ENCODE measurements at places on chromosomes 13 and 19. TPM values are rescaled to one million over a fixed set of nuclear protein-coding genes. Genes with fewer than 3 reads are reported as not detected.

The HNRNPL gene
- total RNA-seq = 266 TPM

DNA sequence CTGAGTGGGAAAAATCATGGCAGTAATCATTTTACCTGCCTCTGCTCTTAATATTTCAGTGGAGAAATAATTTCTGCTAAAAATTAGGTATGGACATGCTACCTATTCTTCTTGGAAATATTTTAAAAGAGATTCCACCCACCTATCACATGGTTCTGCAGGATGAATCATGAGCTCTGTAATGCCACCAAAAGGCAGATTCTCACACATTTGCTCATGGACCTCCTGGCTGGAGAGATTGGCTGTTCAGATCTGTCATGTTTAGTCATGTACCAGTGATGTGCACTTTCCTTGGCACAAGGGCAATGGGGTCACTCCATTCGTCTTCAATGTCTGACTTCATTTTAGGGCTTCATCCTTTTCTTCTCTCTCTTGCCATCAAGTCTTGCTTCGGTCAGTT is 101.8 kb upstream of the MBNL2 start:
- H3K4me3 ChIP-seq = no peak overlapping the region
- DNase-seq = no peak
- no peaks in the 10 kb centered on the region for H3K36me3 ChIP-seq
- no peaks in the 10 kb centered on the region for H3K27me3 ChIP-seq
- peaks cover 62% of the 10 kb centered on the region for H3K4me1 ChIP-seq
- H3K27ac ChIP-seq = no peak overlapping the region

DNA sequence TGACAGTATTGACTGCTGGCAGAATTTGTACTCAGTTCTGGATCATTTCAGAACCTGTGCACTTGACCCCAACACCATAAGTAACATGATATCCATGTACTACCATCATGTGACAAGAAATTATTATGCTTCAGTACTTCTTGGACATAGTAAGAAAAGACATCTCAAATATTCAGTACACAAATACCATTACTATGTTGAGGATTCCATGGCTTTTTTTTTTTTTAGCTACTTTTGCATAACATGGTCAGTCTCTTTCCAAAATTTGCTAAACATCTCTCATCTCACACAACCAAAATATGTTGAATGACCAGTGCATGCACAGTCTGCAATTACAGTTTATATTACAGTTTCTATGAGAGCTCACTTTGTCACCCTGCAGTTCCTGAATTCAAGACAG is 85.3 kb downstream of the FLT1 start:
- no peaks in the 10 kb centered on the region for H3K36me3 ChIP-seq
- H3K27ac ChIP-seq = no peak overlapping the region
- peaks cover 4% of the 10 kb centered on the region for H3K4me1 ChIP-seq

GRCh38 chr13:41053384-41053826 is 7.9 kb upstream of the WBP4 start:
- no peak for DNase-seq
- no peaks in the 10 kb centered on the region for H3K27me3 ChIP-seq
- peaks cover 19% of the 10 kb centered on the region for H3K4me1 ChIP-seq
- no peak overlapping the region for H3K27ac ChIP-seq
- no peak overlapping the region for H3K4me3 ChIP-seq

GRCh38 chr19:39417463-39418181 is 5.2 kb downstream of the PLEKHG2 start:
- no peaks in the 10 kb centered on the region for H3K27me3 ChIP-seq
- H3K27ac ChIP-seq = no peak overlapping the region
- H3K4me3 ChIP-seq = no peak overlapping the region
- no peak for DNase-seq

The TRPC4 gene
- total RNA-seq = 0.61 TPM

DNA sequence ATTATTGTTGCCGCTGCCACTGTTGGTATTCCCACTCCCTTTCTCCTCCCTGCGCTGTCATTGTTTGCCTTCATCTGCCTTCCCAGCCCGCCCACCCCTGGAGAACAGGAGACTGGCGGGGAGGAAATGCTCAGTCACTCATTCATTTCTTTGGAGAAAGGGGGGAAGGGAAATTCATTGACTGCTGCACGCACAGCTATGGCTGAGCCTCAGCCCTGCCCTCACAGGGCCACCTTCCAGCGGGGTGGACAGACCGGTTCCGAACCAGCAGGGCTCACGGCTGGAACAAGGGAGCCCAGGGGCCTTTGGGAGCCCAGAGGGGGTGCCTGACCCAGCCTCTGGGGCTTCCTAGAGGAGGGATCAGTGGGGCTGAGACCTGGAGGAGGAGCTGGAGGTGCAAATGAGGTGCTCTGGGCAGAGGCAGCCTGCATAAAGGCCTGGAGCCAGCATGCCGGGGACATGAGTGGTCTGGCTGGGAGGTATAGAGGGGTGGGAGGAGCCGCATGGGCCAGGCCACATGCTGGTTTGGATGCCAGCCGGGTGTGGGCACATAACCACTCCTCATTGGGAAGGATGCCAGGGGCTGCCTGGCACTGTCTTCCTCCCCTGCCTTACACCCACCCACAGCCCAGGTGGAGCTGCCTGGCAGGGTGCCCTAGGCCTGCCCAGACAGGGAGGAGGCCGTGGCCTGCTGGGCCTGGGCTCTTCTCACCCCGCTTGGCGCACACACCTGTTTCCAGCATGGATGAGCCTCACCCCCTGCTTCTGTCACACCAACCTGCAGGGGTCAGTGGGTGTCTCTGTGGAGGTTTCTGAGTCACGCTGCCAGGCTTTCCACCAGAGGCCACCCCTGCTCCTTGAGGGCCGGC is 26.8 kb downstream of the PPP5C start:
- peak overlapping the region; percentile 87 for H3K27ac ChIP-seq
- DNase-seq = peak; percentile 83
- peaks cover 62% of the 10 kb centered on the region for H3K4me1 ChIP-seq
- H3K27me3 ChIP-seq = no peaks in the 10 kb centered on the region

GRCh38 chr19:33689868-33690267 is 68.1 kb downstream of the CHST8 start:
- no peak overlapping the region for H3K27ac ChIP-seq
- no peaks in the 10 kb centered on the region for H3K36me3 ChIP-seq

DNA sequence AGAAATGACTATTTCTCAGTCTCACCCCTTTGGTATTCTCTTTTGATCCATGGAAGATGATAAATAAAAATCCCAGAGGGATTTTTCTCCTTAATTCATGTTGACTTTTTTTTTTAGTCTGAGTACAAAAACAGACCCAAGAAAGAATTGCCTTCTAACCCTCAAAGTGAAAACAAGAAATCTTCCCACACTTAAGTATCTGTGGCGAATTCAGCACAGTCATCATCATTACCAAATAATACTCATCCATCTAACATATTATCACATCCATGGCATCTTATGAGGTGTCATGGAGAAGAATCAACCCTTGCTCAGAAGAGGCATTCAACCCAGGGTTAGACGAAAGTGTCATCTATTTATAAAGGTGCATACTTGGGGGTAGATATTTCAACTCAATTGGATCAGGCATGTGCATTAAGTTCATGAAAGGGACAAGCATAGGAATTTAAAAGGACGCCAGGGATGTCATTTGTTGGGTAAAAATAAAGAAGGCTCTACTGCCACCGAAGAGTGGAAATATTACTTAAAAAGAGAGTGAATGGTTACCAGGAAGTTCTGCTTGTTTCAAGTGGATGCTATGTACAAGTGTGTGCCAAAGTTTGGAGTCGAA is 101.9 kb downstream of the FLT1 start:
- no peak overlapping the region for H3K27ac ChIP-seq
- no peaks in the 10 kb centered on the region for H3K27me3 ChIP-seq
- H3K4me1 ChIP-seq = peaks cover 2% of the 10 kb centered on the region
- no peak for DNase-seq
- H3K4me3 ChIP-seq = no peak overlapping the region

DNA sequence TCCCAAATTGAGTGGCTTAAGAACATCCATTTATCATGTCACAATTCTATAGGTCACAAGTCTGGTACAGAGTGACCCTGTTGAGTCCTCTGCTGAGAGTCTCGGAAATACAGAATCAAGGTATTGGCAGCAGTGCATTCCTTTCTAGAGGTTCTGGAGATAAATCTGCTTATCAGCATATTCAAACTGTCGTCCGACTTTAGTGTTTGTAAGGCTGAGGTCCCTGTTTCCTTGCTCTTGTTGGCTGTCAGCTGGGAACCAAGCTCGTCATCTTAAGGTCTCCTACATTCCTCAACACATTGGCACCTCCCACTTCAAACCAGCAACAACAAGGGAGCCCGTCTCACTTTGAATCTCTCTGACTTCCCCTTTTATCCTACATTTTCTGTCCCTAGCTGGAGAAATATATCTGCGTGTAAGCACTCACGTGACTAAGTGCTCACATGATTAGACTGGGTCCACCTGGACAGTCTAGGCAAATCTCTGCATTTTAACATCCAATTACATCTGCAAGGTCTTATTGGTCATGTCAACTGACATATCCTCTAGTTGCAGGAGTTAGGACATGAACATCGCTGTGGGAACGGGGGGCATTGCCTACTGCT is 886.8 kb downstream of the PCDH9 start:
- no peak overlapping the region for H3K27ac ChIP-seq
- no peaks in the 10 kb centered on the region for H3K4me1 ChIP-seq
- no peak overlapping the region for H3K4me3 ChIP-seq
- DNase-seq = no peak

The RFPL4A gene
- not detected for total RNA-seq

The KBTBD7 gene
- 2.6 TPM for total RNA-seq

DNA sequence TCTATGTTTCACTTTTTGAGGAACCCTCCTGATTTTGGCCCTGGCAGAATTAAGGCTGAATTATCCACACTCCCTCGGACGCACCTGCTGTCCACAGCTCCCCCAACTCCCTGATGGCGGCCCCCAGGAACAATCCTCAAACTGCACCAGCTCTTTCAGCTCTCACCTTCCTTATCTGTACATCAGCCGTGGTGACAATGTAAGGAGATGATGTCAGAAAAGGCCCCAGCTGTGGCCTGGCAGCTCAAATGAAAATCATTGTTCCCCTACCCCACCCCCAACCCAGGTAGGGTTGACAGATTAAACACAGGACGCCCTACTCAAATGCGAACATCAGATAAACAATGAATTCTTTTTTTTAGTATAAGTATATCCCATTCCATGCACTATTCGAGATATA is 35.0 kb upstream of the KLF2 start:
- no peaks in the 10 kb centered on the region for H3K27me3 ChIP-seq
- no peak for DNase-seq
- no peak overlapping the region for H3K4me3 ChIP-seq
- H3K36me3 ChIP-seq = no peaks in the 10 kb centered on the region

DNA sequence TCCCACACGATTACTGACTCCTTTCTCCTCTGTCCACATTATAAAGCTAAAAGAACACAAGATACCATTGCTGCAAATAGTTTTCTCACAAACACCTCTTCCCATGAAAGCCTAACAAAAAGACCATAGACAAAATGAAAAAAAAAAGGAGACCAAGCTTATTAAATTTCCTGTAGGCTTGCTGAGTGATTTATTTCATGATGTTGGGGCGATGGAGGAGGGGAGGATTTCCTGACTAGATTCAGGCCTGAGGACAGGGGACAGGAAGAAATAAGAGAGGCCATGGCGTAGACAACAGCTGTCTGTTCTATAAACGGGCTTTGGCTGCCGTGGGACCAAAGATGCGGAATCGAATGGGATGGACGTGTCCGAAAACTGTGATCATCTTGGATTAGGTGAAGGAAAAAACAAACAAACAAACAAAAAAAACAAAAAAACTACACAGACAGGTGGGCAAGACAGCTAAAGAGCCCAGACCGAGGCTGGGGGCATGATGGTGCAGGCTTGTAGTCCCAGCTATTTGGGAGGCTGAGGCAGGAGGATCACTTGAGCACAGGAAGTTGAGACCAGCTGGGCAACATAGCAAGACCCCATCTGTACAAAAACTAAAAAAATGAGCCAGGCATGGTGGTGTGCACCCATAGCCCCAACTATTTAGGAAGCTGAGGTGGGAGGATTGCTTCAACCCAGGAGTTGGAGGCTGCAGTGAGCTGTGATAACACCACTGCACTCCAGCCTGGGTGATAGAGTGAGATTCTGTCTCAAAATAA is 5.3 kb downstream of the TMPRSS9 start:
- H3K4me3 ChIP-seq = no peak overlapping the region
- peaks cover 19% of the 10 kb centered on the region for H3K27me3 ChIP-seq
- no peak for DNase-seq
- H3K4me1 ChIP-seq = no peaks in the 10 kb centered on the region
- no peaks in the 10 kb centered on the region for H3K36me3 ChIP-seq
- H3K27ac ChIP-seq = no peak overlapping the region

The CPAMD8 gene
- total RNA-seq = 0.34 TPM

GRCh38 chr19:19997656-19998268 is 41.5 kb downstream of the ZNF682 start:
- no peak overlapping the region for H3K4me3 ChIP-seq
- H3K4me1 ChIP-seq = no peaks in the 10 kb centered on the region
- no peak for DNase-seq

The ICAM4 gene
- total RNA-seq = not detected

DNA sequence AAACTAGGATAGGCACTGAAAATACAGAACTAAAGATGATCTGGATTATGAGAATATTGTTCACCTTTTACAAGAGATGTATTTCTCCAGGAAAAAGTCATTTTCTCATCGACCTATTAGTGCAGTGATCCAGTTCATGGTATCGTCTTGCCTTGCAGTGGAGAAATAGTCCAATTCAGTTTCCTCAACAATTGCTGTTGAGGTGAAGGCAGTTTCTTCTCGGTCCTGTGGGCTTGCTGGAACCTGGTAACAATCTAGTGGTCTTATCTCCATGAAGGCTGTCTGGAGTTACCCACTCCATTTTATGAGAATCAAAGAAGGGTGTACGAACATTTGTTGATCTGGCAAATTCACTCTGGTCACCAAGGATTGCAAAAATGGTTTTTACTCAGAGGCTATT is 266.8 kb downstream of the LHFPL6 start:
- H3K4me1 ChIP-seq = no peaks in the 10 kb centered on the region
- no peak overlapping the region for H3K27ac ChIP-seq
- no peaks in the 10 kb centered on the region for H3K36me3 ChIP-seq
- H3K27me3 ChIP-seq = no peaks in the 10 kb centered on the region

- H3K4me1 ChIP-seq = no peaks in the 10 kb centered on the region
- no peak overlapping the region for H3K4me3 ChIP-seq
- no peaks in the 10 kb centered on the region for H3K36me3 ChIP-seq
Observed at GRCh38 chr19:53652476-53652875, 20.7 kb downstream of the DPRX start.

DNA sequence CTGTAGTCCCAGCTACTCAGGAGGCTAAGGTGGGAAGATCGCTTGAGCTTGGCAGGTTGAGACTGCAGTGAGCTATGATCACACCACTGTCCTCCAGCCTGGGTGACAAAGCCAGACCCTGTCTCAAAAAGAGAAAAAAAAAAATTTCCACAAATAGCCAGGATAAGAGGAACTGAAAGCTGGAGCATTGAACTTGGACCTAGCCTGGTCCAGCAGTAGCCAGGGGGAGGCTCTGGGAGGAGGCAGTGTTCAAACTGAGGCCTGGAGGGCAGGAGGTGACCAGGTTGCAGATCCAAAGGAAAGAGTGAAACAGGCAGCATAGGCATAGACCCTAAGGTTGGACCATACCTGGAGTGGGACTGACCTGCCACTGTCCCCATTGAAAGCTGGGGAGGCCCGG is 26.9 kb upstream of the PIK3R2 start:
- no peak overlapping the region for H3K4me3 ChIP-seq
- H3K4me1 ChIP-seq = no peaks in the 10 kb centered on the region
- H3K27me3 ChIP-seq = no peaks in the 10 kb centered on the region
- DNase-seq = no peak
- H3K27ac ChIP-seq = no peak overlapping the region
